ENCODE measurements at places on chromosomes 4 and X.

DNA sequence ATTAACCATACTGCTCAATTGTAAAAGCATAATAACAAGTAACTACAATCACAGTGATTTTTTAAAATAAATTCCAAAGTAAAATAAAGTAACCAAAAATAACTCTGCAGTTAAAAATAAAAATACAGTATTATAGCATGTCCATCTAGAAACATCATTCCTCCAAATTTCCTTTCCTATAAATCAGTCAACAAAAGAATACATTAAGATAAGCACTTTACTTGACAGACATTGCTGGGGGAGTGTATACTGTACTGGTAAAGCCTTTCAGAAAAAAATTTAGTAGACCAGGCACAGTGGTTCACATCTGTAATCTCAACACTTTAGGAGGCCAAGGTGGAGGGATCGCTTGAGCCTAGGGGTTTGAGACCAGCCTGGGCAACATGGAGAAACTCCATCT lies 91.1 kb downstream of the LRBA start:
- no peak for DNase-seq

DNA sequence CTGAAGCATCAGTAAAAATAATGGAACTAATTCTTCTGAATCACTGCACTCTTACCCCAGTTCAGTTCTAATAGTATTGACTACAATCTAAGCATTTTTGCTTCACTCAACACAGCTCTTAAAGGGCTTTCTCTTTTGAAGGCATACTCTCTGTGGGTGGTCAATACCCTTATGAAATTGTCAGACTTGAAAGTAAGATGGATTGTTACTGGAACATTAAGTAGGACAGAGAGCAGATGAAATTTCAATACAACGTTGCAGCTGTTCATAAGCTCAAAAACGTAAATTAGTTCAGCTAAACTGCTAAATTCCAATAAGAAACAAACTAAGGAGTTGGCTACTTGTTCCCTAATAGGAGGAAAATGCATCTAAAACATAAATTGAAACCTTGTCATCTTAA lies 352.3 kb upstream of the TENM3 start:
- DNase-seq: no peak

DNA sequence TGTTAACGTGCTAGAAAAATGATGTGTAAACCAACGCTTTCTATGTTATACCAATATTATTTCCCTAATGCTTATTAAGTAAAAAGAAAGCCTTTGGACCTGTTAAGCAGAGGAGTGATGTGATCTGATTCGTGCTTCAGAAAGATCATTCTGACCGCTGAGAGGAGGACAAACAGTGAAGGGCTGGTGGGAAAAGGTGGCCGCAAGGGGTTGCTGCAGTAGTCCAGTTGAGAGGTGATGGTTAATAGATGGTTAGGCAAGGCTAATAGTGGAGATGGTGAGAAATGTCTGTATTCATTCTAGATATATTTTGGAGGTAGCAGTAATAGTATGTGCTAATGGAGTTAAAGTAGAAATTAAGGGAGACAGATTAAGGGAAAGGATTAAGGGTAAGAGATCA lies 12.9 kb upstream of the VGLL1 start:
- DNase-seq: no peak

GRCh38 chrX:68724531-68725020 lies 77.1 kb downstream of the STARD8 start:
- DNase-seq: no peak

GRCh38 chr4:179626687-179627086 lies 2184.4 kb upstream of the AGA start:
- no peak for DNase-seq

- DNase-seq: no peak
Observed at GRCh38 chrX:24468245-24468644, 3.2 kb downstream of the PDK3 start.
